ENCODE measurements at places on chromosomes 7 and 10.

GRCh38 chr7:30479202-30480120 is 877 bp upstream of the NOD1 start:
- peak; percentile 70 for DNase-seq

DNA sequence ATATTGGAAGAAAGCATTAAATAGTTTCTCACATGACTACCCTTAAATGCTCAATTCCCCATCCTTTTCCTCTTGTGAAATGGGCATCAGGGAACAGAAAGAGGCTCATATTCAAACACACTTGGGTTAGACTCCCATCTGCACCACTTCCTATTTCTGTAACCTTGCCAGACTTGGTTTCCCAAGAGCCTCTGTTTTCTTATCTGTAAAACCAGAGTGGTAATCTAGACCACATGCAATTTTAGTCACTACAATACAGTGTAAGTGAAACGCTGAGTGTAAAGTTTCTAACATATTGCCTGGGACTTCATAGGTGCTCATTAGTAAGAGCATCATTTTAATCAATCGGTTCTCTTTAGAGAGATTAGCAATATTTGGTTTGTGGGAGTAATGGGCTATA is 136.3 kb downstream of the SORCS1 start:
- DNase-seq: peak; percentile 41

DNA sequence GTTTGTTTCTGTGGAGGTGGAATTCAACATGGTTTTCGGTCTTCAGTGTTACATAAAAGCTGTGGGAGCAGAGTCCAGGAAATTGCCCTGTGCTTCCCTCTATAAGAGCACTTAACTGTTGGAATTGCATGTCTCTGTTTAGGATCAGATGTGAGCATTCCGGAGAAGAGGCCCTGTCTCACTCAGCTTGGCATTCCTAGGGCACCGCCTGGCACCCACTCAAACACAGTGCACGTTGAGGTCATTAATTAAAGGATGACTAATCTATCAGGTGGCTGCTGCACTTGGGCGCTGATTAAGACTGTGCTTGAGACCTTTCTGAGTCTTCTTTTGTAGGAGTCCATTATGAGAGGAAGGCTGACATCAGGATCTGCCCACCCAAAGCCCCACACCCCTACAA is 82.8 kb upstream of the VIPR2 start:
- DNase-seq: no peak

- no peak for DNase-seq
Observed at GRCh38 chr10:121792198-121792597, 135.6 kb downstream of the ATE1 start.

DNA sequence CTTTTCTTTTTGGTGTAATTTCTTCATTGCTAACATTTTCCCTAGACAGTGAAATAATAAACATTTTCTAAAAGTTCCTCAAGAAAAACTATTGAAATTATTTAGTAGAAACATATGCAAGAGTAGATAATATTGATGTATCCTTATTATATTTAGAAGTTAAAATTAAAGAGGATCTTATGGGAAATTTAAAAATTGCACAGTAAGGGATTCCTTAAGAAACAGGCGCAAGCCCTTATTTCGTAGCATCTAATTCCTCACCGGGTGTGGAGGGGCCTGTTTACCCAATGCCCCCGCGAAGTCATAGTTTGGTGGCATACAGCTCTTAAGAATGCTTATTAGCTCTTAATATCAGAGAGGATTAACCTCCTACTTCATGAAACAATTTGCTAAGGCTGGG is 467.1 kb downstream of the DNAJB6 start:
- DNase-seq: no peak

- DNase-seq: no peak
Observed at GRCh38 chr7:47962262-47962661, 14.0 kb upstream of the PKD1L1 start.

DNA sequence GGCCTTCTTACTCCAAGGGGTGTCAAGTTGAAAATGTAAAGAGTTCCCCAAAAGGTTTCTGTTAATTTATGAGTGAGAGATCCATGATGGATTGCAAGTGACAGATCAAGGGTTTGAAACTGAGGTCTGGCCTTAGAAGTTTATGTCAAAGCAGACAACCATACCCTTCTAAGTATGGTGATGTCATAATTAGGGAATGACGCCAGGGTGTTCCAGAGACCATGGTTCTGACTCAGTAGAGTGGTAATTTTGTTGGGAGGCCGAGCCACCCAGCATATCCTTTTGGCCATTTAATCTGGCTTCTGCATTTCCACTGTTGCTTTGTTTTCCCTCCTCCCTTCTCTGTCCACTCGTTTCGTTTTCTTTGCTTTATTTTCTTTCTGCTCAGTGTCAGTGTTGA is 2.7 kb downstream of the TRUB1 start:
- DNase-seq: no peak

DNA sequence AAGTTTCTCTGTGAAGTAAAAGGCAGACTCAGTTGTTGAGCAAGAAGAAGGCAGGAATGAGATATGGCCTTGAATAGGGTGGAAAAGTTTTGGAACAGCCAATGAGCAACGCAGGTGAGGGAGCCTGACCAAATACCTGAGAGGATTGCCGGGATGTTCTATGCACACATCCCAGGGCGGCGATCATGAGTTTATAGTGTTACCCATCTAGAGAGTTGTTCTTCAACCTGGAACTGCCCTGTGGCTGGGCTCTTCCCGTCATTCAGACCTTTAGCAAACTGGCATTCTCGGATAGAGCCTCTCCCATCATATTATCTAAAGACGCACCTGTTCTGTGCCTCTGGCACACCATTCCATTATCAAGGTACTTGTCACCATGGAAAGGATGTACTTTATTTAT is 103.0 kb upstream of the KIF5B start:
- no peak for DNase-seq

- DNase-seq: no peak
Observed at GRCh38 chr10:90905925-90906324, 15.0 kb downstream of the ANKRD1 start.

DNA sequence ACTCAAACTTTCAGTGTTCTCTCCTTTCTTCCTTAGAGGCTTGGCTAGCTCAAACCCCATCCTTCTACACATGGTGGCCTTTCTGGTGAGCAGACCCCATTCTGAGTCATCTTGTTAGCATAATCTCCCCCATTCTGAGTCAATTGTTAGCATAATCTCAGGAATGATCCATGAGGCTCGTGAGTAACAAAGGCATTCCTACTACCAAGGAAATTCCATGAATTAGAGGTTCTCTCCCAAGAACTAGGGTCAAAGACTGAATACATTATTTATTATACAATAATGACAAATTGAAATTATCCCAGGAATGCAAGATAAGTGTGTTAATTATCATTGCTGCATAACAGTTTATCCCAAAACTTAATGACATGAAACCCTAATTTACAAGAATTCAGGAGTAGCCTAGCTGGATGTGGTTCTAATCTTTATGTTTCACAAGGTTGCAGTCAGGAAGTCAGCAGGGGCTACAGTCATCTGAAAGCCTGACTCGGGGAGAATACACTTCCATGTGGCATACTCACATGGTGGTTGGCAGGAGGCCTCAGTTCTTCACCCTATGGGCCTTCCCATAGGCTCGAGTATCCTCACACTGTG is 100.2 kb downstream of the MMRN2 start:
- no peak for DNase-seq

Measured in hematopoietic multipotent progenitor cell treated with erythropoietin and hydrocortisone succinate and interleukin-3 and kit ligand, for 8 days (in vitro differentiated cells).